ENCODE measurements at places on chromosomes 16 and 17.

DNA sequence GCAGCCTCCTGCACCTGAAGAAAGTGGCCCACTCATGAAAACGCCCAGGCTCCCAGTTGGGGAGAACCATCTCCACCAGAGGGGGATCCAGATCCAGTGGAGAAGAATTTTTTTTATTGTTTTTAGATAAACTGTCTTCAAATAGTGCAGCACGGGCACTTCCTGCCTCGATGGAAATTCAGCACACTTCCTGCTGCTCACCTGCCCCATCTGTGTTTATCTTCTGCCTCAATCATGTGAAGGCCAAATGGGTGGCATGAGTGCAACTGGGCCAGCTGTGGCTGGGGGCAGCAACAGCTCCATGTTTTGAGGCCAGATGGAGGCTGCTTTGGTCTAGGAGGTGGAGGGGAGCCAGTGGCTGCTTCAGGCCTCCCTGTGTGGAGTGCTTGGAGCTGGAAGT, 75.9 kb upstream of the WSB1 start:
- no peak for DNase-seq

- no peak for DNase-seq
Measured at GRCh38 chr17:57943645-57944044, 11.6 kb downstream of the CUEDC1 start.

GRCh38 chr16:54052271-54052670, 234.3 kb downstream of the IRX3 start:
- no peak for DNase-seq

GRCh38 chr16:81836279-81837054, 57.4 kb downstream of the PLCG2 start:
- DNase-seq = no peak

DNA sequence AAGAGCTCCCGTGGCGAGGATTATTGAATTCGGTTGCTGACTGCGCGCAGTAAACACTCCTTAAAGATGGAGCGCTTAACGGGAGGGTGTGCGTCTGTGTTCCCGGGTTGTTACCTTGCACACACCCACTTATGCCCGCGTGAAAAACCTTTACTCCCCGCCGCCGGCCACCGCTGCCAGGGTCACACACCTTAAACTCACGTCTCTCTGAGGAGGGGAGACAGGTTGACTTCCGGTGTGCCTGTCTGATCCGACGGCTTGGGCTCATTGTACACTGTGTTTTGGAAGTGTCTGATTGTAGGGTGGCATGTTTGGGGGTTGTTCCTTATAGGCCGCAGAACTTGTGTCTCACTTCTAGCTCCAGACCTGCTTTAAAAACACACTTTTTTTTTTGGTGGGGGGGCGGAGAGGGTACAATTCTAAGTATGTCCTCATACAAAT, 66.8 kb downstream of the KPNA2 start:
- no peak for DNase-seq

GRCh38 chr16:10880594-10881452, 3.8 kb downstream of the CIITA start:
- DNase-seq = no peak

GRCh38 chr16:65069766-65070165, 52.1 kb downstream of the CDH11 start:
- DNase-seq = no peak

DNA sequence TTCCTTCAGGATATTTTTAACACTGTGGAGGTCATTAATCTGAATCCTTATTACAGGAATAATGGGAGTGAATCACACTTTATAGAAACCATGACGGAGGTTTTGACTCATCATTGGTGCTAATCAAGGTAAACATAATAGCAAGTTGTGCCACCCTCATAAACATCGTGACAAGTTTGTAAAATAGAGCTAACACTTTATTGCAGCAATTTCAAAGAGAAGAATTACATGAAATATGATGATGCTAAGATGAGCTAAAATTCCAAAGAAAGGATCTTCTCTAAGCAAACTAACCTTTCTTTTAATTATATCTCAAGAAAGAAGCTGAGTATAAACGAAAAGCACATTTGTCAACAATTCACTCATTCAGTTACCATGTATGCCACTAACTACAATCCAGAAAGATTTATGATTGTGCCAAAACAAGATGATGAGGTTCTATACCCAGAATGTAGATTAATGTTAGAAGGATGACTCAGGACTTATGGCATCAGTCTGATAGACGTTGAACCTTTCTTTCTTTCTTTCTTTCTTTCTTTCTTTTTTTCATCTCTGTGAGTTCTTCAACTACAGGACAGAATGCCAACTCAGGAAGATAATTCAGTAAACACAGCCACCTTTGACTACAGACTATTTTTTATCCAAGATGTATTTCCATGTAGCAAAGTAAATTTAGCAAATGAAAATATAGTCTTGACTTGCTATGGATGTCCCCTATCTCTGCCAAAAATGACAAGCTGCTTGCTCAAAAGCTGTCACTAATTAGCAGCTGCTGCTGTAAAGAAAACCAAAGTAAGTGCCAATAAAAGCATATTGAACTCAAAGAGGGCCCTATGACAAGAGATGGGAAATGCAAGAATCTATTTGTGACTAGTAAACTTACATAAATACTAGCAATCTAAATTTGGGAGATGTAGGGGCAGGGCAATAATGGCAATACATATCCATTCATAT, 23.3 kb downstream of the STAT5B start:
- no peak for DNase-seq

DNA sequence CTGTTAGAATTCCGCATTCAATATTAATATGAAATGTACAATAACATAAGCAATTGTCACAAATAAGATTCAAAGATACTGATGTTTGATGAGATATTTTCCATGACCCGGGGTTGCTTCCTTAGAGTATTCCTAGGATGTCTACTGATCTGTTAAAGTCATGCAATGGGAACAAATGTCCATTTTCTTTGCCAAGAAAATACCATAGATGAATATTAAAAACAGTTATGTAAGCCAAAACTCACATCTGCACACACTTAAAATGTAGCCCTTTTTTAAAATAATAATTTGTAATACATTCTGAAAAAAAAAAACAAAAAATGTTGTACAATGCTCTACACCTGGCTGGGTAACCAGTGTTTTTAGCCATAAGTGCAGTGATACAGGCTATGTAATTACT, 259.4 kb upstream of the AXIN2 start:
- no peak for DNase-seq

GRCh38 chr16:75423723-75424104, 9.6 kb downstream of the CFDP1 start:
- no peak for DNase-seq

- no peak for DNase-seq
Measured at GRCh38 chr17:743139-743538, 8.9 kb downstream of the GEMIN4 start.

DNA sequence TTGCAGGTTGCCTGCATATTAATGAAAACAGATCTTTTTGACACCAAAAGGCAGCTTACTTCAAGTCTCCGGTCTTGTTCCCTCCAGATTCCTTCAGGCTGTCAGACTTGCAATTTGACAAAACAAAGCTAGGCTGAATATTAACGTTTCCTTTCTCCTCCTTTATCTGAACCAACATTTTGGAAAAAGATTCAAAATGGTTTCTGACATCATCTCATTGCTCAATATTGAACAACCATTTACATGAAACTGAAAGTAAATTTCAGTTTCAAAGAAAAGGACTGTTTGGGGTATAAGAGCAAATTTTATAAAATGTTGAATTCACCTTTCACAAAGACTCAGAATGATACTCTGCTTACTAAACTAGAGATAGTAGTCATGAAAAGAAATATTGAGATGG, 521.8 kb downstream of the KCNJ2 start:
- no peak for DNase-seq

- DNase-seq = no peak
Measured at GRCh38 chr17:13362341-13363122, 239.2 kb downstream of the HS3ST3A1 start.

- no peak for DNase-seq
Measured at GRCh38 chr17:76438906-76439305, 14.0 kb downstream of the UBE2O start.

GRCh38 chr17:7077911-7078546, 2.0 kb downstream of the CLEC10A start:
- no peak for DNase-seq

DNA sequence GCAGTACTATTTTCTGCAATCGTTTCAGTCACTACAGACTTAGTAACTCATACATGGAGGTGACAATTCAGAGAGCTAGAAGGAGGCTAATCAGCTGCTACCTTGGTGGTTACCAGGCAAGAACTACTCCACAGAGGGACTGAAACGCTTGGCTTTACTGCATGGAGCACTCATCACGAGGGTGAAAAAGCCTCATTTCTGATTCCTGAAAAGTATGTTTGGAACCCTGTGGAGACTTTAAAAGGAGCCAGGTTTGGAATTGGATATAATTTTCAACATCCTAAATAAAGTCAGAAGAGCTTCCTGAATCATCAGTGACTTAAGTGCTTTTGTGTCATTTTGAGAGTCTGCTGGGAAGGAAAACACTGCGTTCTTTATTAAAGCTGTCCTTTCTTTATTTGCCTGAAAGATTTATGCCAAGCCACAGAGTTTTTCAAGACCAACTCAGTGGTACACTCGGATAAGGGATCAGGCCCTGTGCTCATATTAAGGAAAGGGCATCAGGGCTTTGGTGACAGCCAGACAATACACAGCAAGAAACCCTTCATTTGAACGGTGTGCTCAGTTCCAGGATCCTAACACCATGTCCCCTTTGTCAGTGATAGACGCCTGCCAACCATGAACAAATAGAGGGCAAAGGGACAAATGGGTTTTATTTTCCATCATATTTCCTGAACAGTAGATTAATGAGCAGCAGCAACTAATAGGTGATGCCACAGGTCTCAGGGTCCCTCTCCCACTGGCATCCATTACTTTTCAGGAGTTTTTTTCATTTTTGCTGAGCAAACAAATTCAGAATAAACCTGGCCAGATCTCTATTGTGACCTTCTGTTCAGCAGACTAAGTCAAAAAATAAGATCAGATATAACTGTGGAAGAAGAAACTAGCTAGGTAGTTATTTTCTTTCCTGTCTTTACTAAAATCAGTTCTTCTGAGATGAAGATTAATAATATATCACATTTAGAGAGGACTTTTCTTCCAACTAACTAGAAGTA, 80.5 kb upstream of the CLEC18B start:
- no peak for DNase-seq

- DNase-seq = no peak
Measured at GRCh38 chr17:81003711-81004475, 12.3 kb downstream of the CHMP6 start.

- DNase-seq = no peak
Measured at GRCh38 chr16:78200023-78200389, 100.6 kb downstream of the WWOX start.

- no peak for DNase-seq
Measured at GRCh38 chr16:79668502-79668901, 68.0 kb upstream of the MAF start.

GRCh38 chr16:74480150-74481029, 59.1 kb upstream of the CLEC18B start:
- DNase-seq = no peak

Measured in stimulated activated CD8-positive, alpha-beta memory T cell treated with anti-CD3 and anti-CD28 coated beads, Interleukin-15, amount 100 ng/mL, for 4 hours (primary cell).